ENCODE measurements at places on chromosomes 6 and 20.

GRCh38 chr6:137403855-137404254, 90.3 kb downstream of the OLIG3 start:
- no peak for DNase-seq

GRCh38 chr6:85111481-85112011, 338.3 kb upstream of the NT5E start:
- peak; percentile 69 for DNase-seq

DNA sequence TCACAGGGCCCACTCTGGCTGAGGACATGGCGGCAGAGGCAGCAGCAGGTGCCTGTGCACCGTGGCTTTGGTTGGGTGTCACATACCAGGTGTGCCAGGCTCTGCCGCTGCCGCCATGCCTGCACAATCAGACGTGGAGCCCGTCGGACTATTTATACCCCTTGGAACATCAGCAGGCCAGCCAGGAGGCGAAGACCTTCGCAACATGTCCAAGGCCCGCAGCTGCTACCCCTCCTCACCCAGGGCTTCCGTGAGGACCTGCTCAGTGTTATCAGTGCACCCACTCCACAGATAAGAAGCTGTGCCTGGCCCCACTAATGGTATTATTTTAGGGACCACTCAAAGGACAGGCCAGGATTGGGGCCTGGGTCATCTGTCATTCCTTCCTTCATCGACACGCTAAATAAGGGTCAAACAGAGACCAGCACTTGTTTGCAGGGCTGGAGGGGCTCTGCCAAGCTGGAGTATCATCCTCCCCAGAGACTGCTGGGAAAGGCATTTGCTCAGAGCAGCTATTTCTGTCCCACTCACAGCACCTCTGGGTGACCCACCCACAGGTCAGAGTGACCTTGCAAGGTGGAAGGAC, 109.2 kb downstream of the BMP7 start:
- no peak for DNase-seq

DNA sequence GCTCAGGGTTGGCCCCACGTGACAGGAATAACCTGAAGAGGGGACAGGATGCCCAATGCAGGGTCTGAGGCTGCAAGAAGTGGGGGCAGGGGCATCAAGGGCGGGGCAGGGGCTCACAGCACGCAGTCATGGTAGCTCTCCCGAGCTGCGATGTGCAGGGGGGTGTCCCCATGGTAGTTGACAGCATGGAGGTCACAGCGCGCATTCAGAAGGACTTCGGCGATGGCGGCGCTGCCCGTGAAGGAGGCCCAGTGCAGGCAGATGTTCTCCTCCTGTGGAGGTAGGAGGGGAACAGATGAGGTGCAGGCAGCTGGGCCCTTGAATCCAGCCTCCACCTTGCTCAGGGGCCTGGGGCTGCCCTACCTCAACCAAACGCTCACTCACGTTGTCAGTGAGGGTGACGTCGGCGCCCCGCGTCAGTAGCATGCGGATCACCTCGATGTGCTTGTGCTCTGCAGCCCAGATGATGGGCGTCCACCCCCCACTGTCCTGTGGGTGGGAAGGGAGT, 5.8 kb upstream of the SLC44A4 start:
- peak; percentile 71 for DNase-seq

- DNase-seq: no peak
These were observed 14.8 kb downstream of the TRIM31 start for GRCh38 chr6:30097902-30098768.

DNA sequence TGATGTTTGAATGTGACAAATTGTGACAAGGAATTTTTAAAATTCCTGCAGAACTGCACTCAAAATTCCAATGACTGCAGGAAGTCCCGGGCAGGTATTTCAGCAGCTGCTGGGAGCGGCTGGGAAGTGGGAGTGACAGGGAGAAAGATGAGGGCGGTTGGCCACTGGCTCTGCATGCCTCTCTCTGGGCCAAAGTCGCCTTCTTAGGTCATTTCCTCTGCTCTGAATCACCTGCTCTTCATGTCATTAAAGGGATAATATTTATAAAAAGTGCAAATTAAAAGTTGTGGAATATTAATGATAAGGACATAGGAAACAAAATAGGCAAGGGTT, 43.9 kb downstream of the RAMACL start:
- no peak for DNase-seq

DNA sequence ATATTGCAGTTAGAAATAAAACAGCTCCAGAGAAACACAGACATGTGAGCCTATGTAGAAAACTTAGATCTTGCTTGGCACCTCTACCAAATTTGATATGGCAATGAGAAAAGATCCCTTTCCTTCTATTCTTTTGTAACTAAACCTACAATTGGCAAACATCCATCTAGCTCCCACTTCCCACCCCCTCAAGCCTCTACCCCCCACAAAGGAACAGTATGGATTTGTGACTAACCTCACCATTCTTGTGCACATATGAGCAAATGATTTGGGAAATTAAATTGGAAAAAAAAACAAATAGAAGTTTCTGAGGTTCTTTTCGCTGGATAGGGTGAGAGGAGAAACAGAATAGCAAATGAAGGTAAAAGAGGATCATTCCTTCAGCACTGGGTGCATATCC, 85.8 kb upstream of the TIAM2 start:
- no peak for DNase-seq

- DNase-seq: no peak
These were observed 25.0 kb upstream of the ADTRP start for GRCh38 chr6:11803591-11803971.

GRCh38 chr6:11912420-11912819, 99.7 kb upstream of the HIVEP1 start:
- no peak for DNase-seq

GRCh38 chr6:157864185-157864761, 41.2 kb downstream of the SNX9 start:
- no peak for DNase-seq

DNA sequence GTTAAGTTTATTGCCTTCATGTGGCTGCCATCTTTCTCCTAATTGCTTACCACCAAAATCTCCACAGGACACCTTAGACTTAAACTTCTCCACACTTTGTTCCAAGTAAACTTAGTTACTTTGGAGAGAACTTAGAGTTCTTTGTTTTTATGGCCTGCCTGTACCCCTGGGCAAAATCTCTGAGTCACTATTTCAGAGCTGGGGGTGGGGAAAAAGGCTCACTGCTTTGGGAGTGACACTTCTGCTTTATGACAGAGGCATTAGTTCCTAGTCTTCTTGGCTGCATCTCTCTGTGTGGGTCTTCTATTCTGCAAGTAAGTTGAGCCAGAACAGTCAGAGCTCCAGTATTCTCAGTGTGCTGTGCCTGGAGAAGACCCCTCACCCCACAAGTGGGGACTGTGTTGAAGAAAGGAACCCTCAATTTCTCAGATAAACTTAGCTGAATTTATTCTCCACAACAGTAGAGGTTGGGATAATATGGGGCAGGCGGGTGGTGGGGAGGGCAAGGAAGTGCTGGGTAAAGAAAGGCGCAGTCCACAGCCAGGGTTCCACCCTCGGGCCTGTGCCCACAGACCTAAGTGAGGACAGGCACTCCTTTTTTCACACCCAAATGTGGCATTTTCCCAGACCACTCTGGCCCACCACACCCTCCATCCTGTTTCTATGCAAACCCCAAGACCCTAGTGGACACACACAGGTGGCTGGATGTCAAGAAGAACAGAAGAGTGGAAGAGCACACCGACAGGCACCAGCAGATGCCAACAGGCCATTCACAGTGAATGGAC, 636.6 kb upstream of the MAN1A1 start:
- no peak for DNase-seq

- DNase-seq: no peak
These were observed 520.2 kb upstream of the SOX4 start for GRCh38 chr6:21073318-21073839.

GRCh38 chr20:56249244-56249955, 868 bp downstream of the MC3R start:
- DNase-seq: no peak

DNA sequence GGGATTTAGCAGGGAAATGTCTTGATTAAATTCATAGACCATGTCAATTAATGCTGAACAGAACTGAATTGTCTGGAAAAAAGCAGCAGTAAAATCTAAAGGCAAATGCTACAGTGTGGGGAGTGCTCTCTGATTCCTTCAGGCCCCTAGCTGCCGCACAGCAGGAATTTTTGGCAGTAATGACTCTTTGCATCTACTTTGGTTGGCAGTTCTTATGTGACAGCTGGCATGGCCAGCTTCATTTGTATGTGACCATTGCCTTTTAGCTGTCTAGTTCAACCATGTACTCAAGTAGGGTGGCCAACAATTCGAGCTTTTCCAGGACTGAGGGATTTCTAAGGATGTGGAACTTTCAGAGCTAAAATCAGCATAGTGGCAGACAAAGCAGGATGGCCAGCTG, 499.1 kb upstream of the MAN1A1 start:
- DNase-seq: no peak

DNA sequence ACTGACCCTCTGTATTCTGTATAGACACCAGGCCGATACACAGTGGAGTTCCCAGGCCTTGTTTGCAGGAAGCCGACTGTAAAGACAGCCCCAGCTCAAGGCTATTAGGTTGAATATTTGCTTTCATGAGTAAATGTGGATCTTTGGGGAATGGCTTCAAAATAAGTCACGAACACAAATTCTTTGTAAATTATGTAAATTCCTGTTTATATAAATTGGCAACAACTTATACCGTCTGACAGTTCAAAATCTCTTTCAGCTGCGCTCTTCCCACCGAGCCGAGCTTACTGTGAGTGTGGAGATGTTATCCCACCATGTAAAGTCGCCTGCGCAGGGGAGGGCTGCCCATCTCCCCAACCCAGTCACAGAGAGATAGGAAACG, 24.7 kb downstream of the EDN3 start:
- DNase-seq: no peak

- no peak for DNase-seq
These were observed 2.5 kb downstream of the RIPOR2 start for GRCh38 chr6:24933266-24933665.

- no peak for DNase-seq
These were observed 68.6 kb upstream of the CNKSR3 start for GRCh38 chr6:154579046-154579445.

GRCh38 chr6:2185466-2185865, 59.9 kb downstream of the GMDS start:
- no peak for DNase-seq
